ENCODE measurements at places on chromosomes 2 and 18.

- no peak for DNase-seq
These were observed 1.7 kb upstream of the KCNG2 start for GRCh38 chr18:79796016-79796415.

GRCh38 chr2:36587556-36587955 is 10.4 kb downstream of the FEZ2 start:
- DNase-seq, result no peak

DNA sequence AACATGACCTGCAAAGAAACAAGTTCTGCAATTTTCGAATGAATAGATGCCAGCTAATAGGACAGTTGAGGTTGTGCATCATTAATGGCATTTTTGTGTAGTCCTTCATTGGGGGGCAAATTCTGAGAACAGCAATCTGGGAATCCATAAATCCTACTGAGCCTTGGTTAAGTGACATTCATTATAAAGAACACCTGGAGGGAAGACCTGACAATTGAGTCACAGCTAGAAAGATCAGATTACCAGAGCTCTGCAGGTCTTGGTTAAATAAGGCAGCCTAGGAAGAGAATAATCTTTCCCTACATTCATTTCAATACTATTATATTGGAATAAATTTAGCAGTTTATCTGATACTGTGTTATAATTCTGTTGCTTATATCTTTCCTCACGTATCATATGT is 14.3 kb downstream of the KCNH7 start:
- no peak for DNase-seq

DNA sequence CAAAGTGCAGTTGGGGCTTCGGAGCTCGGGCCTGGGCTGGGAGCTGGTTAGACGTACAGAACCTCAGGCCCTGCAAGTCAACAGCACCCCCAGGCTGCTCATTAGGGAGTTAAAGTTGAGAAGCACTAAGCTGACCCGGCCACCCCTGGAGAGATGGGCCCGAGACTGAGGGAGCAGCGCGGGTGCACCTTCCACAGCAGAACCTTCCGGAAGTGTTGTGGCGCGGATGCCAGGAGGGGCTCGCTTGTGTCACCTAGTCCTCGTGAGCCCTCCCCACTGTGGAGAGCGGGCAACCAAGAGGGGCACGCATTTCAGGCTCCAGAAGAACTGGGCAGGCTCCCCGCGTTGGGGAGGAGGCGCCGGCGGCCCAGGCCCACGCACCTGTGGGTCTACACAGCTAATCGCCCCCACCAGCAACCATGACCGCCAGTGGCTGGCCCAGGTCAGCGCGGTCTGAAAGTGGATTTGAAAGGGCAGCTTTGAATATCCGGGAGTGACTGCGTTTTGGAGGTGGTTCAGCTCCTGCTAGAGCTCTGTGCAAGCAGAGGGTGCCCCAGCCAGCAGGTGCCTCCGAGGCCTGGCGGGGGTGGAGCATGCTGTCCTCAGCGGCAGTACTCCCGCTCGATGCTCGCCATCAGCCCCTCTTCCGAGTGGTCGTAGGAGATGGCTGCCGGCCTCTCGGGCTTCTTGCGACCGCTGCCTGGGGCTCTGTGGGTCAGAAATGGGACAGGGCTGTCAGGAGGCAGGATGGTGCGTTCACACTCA is 15.1 kb downstream of the KLF11 start:
- no peak for DNase-seq

- no peak for DNase-seq
These were observed 798.5 kb downstream of the TRIB2 start for GRCh38 chr2:13515254-13515653.

Data from NCI-H1694 treated with DMSO at 0.1 percent for 48 hours (cell line).